ENCODE measurements at places on chromosomes 3 and 15.

DNA sequence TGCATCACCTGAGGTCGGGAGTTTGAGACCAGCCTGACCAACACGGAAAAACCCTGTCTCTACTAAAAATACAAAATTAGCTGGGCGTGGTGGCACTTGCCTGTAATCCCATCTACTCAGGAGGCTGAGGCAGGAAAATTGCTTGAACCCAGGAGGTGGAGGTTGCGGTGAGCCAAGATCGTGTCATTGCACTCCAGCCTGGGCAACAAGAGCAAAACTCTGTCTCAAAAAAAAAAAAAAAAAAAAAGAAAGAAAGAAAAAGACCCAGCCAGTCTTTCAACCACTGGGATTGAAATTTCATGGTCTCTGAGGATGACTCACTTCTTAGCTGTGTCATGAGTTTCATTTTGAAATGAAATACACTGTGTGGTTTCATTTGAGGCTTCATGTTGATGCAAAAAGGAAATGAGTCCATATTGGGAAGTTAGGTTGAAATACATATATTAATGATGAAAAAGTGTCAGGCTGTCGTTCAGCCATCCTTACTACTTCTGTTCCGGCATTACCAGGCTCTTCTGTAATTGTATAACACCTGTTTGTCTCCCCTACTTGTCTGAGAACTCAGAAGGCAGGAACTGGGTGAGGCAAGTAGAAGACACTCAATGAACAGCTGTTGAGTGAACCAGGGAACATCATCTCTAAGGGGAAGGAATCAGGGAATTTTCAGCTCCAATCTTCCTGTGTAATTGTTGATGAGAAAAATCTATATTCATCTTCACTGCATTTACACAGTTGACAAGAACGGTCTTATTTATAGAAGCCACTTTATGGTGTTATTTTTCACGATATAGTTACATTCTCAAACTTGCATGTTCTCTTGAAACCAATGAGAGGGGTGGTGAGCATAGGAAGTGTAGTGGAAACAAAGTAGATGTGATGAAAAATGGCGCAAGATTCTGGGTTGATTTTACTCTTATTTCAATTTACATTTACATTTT is 87.4 kb downstream of the NFKBIZ start:
- no peak for DNase-seq

DNA sequence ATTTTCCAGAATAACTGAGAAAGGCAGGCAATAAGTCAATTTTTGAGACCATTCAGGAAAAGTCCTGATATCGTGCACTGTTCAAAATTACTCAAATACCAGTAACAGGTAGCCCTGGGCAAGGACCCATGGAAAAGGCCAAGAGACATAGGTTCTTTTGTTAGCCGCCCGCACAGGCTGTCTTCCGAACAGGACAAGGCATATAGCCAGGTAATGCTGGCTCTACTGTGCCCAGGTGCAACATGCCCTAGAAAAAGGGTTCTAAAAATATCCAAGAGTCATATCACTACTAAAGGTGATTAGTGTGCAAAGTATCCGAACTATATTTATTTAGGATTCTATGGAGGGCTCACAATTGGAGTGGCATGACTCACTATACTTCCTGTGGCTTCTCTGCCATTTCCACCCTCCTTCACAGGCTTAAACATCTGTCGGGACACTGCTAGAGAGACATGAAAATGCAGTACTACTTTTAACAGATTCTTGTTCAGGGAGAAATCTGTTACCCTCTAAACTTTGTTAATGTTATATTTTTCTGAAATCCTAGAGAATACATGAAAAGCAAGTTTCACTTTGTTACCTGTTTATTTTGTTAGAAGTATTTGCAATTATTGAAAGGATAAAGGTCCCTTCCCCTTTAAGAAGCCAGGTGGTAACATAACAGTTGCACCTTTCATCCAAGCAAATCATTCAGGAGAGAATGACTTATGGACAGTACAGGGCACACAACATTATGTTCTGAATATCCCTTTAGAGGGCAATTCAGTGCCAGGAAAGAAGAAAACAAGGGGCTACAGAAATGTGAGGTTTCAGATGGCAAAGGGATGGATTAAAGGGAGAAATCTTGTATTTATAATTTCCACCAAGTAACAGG is 293.3 kb upstream of the THBS1 start:
- DNase-seq: no peak

- no peak for DNase-seq
Observed at GRCh38 chr3:72791161-72791560, 57.1 kb downstream of the SHQ1 start.

- no peak for DNase-seq
Observed at GRCh38 chr3:117606866-117607265, 897.3 kb downstream of the TUSC7 start.

DNA sequence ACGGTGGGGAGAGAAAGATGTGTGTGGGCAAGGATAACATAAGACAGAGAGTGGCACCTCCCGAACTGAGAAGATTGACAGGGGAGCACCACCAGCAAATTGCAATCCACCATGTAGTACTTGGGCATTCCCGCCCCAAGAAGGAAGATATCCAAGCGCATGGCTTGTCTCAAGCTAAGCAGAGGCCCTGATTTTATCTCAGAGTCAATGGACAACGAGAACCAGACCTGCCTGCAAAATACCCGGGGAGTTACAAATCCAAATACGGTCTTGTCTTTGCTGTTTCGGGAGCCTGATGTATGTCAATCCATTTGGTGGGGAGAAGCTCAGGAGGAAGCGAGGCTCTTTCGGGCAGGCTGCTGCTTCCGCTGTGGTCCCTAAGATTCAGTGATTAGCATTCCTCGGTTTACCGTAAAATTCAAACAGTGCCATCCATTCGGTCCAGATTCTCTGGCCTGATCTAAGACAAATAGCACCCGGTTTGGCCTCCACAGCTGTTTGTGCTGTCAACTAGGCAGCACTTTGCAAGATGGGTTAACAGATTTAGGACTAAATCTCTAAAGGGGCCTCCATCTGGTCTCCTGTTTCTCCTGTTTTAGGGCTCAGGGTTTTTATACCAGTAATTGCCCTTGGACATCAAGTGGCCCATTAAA is 97.7 kb upstream of the WNT5A start:
- no peak for DNase-seq

DNA sequence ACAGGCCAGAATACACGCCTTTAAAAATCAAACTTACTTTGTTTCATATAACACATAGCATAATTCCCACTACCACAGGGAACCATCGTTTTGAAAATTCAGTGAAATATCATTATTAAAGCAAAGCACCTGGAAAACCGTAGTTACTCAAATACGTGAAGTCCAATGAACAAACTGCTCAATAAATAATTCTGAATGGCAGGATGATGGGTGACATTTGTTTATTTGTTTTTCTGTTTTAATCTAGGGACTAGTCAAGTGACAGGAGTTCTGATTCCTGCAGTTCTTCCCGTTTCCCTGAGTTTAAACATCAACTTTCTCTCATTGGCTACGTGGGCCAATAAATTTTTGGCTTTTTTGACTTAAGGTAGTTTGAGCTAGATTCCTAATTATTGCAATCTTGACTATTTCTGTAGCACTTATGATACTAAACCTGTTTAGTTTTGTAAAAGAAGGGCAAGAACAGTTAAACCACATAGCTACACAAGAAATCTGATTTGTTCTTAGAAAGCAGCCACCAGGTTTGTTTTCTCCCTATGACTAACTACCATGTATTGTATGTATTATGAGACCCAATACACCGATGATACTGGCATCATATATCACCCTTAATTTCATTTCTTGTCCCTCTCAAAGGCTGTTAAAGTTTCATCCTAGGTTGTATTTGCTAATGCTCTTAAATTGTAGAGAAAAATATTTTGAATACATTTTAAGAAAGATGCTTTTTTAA is 411.2 kb downstream of the SHQ1 start:
- no peak for DNase-seq

GRCh38 chr3:74267588-74268184 is 346.8 kb downstream of the CNTN3 start:
- DNase-seq: no peak

GRCh38 chr3:32780735-32781210 is 37.0 kb upstream of the TRIM71 start:
- DNase-seq: peak; percentile 99

DNA sequence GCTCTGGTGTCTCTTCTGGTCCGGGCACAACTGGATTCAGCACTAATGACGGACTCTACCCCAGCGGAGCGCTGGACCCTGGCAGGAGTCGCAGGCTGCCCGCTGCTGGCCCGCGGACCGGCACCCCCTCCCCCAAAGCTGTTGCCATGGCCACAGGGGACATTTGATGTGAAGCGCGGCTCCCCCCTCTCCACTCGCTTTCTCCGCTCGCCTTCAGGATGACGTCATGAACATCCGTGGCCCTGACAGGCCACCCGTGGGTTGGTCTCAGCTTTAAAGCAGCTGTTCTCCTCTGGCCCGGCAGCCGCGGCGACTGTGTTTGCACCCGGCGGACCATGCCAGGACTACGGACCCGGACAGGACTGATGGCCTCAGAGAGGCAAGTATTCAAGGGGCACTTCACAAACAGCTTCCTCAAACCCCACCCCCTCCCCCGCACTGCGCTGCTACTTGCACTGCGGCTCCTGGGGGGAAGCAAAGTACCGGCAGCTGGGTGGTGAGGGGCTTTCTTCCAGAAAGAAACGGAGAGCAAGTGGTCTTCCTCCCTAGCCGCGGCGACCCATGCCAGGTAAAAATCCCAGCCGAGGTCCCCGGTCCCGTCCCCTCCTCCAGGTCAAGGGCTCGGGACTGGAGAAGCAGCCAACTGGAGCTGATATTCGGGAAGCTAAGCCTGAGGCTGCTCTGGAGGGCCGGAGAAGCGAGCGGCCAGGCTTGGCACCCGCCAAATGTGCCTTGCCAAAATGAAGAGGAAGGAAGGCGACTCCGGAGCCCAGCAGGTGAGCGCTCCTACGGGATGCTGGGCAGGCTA is 16.6 kb upstream of the AEN start:
- DNase-seq: no peak

- no peak for DNase-seq
Observed at GRCh38 chr15:73630921-73631362, 2.2 kb downstream of the NPTN start.

DNA sequence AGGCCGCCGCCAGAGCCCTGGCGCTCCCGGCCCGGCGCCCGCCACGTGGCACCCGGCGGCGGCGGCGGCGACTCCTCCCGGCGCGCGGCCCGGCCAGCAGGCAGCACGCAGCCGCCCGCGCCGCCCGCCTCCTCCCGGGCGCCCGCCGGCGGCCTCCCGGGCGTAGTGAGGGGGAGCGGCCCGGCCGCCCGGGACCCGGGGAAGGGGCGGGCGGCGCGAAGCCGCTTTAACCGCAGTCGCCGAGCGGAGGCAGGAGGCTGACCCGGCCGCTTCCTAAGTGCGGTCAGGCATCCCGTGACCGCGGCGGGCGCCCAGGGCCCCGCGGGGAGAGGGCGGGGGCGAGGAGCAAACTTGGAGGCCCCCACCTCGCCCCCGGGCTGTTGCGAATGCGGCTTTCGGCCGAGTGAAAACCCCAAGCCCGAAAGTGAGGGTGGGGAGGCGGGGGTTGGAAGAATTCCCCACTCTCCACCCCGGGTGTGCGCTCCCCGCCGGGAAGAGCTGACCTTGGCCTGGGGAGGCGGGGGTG is 1.7 kb upstream of the HES1 start:
- DNase-seq: no peak

DNA sequence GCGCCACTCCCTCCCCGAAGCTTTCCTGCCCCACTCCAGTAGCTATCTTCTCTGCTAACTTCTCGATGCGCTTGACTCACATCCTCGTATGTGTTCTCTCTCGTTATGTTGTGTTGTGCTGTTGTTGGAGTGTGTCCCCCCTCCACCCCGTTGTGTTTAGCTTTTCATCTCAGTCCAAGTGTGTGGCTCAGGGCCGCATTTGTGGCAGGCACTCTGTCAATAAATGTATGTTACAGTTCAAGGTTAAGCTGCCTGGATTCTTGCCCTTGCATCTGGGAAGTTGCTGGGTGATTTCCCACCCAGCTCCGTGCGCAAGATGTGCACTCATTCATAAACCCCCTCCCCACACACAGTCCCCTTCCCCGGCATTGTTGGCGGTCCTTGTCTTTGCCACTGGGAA is 71.9 kb downstream of the PGPEP1L start:
- no peak for DNase-seq

GRCh38 chr3:81911221-81911620 is 149.8 kb upstream of the GBE1 start:
- no peak for DNase-seq

- DNase-seq: no peak
Observed at GRCh38 chr3:53944028-53944427, 52.4 kb upstream of the SELENOK start.

GRCh38 chr3:116512281-116512680 is 67.0 kb upstream of the LSAMP start:
- DNase-seq: no peak

- DNase-seq: no peak
Observed at GRCh38 chr15:73190189-73190601, 137.9 kb downstream of the NEO1 start.

GRCh38 chr3:185381320-185382058 is 18.6 kb downstream of the MAP3K13 start:
- no peak for DNase-seq

GRCh38 chr3:153099131-153099530 is 62.9 kb upstream of the RAP2B start:
- no peak for DNase-seq

- DNase-seq: no peak
Observed at GRCh38 chr3:13479332-13479581, 849 bp upstream of the HDAC11 start.

DNA sequence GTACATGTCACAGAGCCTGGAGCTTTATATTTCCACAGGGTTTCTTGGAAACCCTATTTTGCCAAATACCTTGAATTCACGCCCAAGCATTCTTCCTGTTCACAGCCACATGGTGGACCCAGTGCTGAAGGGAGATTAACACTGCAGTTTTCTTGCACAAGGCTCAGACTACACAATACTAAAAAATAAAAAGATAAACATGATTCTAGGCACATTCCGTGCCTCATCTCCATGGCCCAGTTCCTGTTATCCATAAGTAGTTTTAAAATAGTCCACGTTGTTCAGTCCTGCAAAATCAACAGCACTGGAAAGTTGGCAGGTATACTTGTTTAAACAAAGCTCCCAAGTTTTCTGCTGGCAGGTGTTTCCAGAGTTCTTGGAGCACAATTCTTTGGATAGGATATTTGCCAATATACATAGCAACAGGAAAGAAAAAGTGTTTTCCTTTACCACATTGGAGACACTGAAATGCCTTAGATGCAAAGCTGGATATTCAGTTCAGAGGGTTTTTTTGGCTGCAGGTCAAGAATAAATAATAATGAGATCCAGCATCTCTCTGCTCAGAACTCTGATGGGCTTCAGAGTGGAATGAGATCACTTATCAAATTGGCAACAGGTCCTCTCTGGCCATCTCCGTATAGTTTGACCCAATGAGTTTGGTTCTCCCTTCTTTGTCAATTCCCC is 88.1 kb upstream of the TGFBR2 start:
- DNase-seq: no peak

GRCh38 chr3:31882431-31882830 is 98.6 kb downstream of the OSBPL10 start:
- no peak for DNase-seq

DNA sequence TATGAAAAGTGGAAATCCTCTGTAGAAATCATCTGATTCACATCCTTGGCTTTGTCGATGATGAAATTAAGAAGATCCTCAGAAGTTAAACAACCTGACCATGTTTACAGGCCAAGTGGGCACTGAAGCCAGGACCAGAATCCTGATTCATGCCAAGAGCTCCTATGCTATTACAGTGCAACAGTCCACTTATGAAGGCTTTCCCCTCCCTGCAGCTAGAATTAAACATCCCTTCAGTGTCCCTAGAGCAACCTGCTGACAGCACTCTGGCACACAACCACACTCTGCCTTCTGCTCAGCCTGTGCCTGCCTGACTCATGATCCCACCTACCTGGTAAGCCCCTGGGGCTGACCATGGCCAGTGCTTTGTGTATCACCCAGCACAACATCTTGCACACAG is 33.8 kb downstream of the TXNRD3 start:
- no peak for DNase-seq

- DNase-seq: no peak
Observed at GRCh38 chr3:110710603-110711002, 361.0 kb upstream of the NECTIN3 start.
